ENCODE measurements at places on chromosomes 4 and X. TPM values are rescaled to one million over a fixed set of nuclear protein-coding genes. Genes with fewer than 3 reads are reported as not detected.

XK gene
- total RNA-seq: 0.17 TPM

DNA sequence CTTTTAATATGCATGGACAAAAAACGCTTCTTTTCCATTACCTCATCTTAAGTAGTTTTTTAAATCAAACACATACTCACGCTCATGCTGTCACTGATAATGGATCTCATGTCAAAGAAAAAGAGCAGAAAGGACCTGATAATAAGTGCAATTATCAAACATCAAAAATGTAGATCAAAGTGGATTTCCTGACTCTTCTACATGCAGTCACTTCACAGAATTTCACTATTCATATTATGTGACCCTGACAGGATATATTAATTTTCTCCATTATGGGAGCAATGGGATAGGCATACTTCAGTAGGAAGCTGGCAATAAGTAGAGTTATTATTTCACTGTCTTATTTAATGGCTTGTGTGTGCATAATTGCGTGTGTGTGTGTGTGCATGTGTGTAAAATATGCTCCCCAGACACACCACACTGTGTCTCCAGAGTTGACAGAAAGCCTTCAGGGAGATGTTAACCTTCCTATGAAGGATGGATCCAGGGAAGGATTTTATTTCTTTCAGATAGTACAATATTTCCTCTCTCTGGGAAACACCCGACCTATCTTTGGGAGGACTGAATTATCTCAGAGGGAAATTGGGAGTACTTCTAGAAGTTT lies 445.2 kb downstream of the SH2D1A start:
- no peaks in the 10 kb centered on the region for H3K36me3 ChIP-seq
- no peak overlapping the region for H3K27ac ChIP-seq
- H3K4me1 ChIP-seq: no peaks in the 10 kb centered on the region
- H3K4me3 ChIP-seq: no peak overlapping the region
- DNase-seq: no peak

GRCh38 chrX:75968293-75968692 lies 183.2 kb upstream of the MAGEE2 start:
- H3K4me3 ChIP-seq: no peak overlapping the region
- no peaks in the 10 kb centered on the region for H3K27me3 ChIP-seq
- no peaks in the 10 kb centered on the region for H3K4me1 ChIP-seq
- H3K27ac ChIP-seq: no peak overlapping the region
- DNase-seq: no peak
- no peaks in the 10 kb centered on the region for H3K36me3 ChIP-seq

DNA sequence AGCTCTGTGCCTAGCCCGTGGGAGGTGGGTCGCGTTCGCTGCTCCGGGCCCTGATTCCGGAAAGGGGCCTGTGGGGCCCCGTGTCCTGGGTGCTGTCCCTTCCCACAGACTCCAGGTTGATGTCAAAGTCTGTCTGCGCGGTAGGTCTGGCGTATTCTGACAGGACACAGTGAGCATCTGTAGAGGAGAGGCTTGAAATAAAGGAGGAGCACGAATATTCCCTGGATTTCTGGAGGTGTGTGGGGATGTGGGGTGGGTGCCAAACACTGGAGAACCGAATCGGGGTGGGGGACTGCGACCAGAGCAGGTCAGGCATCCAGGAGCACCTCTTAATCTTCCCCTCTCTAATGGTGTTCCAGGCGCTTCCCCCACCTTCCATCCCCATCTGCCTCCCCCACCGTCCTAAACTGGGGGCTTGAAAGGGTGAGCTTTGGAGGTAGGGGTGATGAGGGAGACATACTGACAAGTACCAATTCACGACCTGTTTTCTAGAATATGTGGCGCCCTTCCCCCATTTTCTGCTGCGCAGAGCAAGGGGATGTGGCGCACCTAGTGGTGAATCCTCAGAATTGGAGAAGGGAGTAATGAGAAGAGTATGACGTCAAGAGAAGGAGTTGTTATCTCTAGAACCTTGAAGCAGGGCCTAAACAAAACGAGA lies 877 bp downstream of the GPRASP1 start:
- H3K27ac ChIP-seq: no peak overlapping the region
- peak overlapping the region; percentile 50 for H3K4me3 ChIP-seq
- H3K27me3 ChIP-seq: no peaks in the 10 kb centered on the region
- DNase-seq: no peak
- no peaks in the 10 kb centered on the region for H3K4me1 ChIP-seq

GRCh38 chrX:148874636-148875246 lies 374.3 kb downstream of the AFF2 start:
- H3K36me3 ChIP-seq: no peaks in the 10 kb centered on the region
- no peaks in the 10 kb centered on the region for H3K27me3 ChIP-seq
- no peak overlapping the region for H3K4me3 ChIP-seq
- DNase-seq: peak; percentile 57
- H3K27ac ChIP-seq: peak overlapping the region; percentile 10
- H3K4me1 ChIP-seq: peaks cover 44% of the 10 kb centered on the region

GRCh38 chrX:118823263-118824172 lies at the start of gene ZCCHC12:
Gene ZCCHC12, plus strand, starts transcription at chrX:118823824. Its CDS starts 1,421 bp downstream, at chrX:118825245.
- peak within 1 kb of the TSS; percentile 37 for H3K4me3 ChIP-seq
- peak; percentile 40 for DNase-seq
- peaks cover 22% of the 10 kb centered on the region for H3K27me3 ChIP-seq
- H3K27ac ChIP-seq: no peak within 1 kb of the TSS

DNA sequence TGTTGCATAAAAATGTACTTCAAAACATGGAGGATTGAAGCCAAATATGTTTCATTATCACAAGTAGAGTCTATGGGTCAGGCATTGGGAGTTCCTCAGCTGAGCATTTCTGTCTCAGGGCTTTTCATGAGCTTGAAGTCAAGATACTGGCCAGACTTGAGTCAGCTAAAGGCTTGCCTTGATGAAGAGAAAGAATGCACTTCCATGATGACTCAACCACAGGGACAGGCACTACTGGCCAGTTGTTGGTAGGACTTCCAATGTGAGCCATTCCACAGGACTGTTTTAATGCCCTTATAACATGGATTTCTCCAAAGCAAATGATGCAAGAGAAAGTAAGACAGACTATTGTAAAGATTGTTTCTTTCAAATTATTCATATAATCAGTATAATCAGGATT lies 895.6 kb downstream of the RAB28 start:
- H3K27me3 ChIP-seq: no peaks in the 10 kb centered on the region
- H3K4me3 ChIP-seq: no peak overlapping the region
- no peak overlapping the region for H3K27ac ChIP-seq
